ENCODE measurements at places on chromosomes 16 and 17. TPM values are rescaled to one million over a fixed set of nuclear protein-coding genes. Genes with fewer than 3 reads are reported as not detected.
A peak's percentile ranks its signal among the peaks of the same experiment; 100 is the strongest.

DNA sequence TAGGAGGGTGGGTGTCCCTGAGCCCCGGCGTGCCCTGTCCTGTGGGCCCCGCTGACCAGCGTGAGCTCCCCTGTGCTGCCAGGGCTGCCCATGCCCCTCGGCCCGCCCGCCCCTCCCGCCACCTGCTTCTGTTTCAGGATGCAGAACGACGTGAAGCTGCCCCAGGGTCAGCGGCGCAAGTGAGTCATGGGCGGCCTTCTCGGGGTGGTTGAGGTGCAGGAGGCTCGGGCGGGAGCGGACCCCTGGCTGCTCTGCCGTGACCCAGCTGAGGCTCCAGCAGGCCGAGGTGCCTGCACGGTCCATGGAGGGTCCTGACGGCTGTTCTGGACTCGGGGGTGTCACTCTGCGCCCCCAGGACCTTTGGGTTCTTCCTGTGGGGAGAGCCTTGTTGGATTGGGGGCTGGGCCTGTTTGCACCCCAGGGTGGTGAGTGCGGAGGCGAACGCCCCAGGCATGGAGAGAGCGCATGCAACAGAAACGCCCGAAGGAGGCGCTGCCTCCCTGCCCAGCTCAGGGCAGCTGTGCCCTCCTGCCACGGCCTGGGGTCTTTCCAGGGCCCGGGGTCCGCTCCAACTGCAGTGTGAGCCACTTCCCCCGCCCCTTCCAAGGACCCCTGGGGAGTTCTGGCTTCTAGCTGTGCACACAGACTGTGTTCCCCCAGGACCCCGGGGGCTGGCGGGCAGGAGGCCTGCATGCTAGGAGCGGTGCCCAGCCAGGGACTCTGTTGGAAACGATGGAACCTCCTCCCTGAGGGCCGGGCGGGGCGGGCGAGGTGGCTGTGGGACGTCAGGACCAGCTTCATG, 4.0 kb downstream of the SLC25A10 start:
- DNase-seq = no peak

- DNase-seq = no peak
These were observed 44.1 kb downstream of the COG7 start for GRCh38 chr16:23408823-23409298.

- DNase-seq = no peak
These were observed 35.4 kb upstream of the TMC5 start for GRCh38 chr16:19382084-19382801.

DNA sequence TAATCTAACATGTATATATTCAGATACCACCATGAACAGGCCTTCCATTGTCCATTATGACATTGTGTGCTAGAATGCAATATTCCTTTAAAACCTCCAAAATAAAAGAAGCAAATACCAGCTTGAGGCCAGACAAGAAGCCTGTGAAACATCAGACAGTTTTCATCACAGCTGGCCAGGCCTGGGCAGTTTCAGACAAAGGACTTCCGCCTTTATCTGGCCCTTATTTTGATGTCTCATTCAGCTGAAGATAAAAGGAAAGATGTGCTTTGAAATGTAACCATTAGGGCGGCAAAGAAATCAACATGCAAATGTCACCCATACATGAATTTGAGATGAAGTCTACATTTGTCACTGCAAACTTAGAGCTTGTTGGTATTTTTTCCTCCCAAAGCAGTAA, 737.5 kb downstream of the KCNJ2 start:
- DNase-seq = no peak

DNA sequence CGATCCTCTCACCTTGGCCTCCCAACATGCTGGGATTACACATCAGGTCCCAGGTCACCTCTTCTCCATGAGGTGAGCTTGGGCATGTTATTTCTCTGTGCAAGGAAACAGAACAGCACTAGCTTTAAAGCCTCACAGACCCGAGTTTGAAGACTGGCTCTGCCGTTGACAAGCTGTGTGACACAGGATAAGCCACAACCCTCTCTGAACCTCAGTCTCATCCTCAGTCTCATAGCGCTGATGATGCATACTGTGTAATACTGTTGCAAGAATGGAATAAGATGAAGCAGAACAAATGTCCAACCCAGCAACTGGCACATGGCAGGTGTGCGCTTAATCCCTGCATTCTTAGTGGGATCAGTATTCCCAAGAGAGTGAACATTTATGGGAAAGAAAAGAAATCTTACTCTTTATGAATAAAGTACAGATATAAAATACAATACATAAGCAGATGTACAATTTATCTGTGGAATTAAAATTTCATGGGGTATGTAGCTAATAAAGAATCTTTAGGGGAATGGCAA, 43.5 kb downstream of the ABAT start:
- no peak for DNase-seq

- peak; percentile 76 for DNase-seq
These were observed 617 bp downstream of the PAFAH1B1 start for GRCh38 chr17:2593821-2594721.

- DNase-seq = peak; percentile 82
These were observed 26.2 kb downstream of the ENDOV start for GRCh38 chr17:80441133-80441578.

GRCh38 chr17:45277992-45278391, 16.1 kb upstream of the SPATA32 start:
- no peak for DNase-seq

GRCh38 chr17:8455665-8456209, 20.1 kb downstream of the NDEL1 start:
- DNase-seq = no peak

GRCh38 chr16:12988071-12988470, 86.7 kb downstream of the SHISA9 start:
- DNase-seq = no peak

DNA sequence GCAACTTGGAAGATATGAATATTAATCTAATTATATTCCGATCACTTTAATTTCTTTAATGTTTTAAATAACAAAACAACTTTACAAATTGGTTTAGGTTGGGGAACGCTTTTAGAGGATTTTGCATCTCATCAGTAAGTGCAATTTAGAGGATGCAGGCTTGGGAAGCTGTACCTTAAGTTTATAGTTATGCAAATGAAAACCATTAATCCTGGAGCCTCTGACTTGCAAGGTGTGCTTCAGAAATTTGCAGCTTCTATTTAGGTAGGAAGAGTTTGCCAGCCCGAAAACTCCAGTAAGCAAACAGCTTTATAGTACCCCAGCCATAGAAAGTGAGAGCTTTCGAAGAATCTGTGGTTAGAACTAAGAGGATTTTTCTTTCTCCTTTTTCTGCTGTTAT, 547.0 kb downstream of the MAF start:
- no peak for DNase-seq

DNA sequence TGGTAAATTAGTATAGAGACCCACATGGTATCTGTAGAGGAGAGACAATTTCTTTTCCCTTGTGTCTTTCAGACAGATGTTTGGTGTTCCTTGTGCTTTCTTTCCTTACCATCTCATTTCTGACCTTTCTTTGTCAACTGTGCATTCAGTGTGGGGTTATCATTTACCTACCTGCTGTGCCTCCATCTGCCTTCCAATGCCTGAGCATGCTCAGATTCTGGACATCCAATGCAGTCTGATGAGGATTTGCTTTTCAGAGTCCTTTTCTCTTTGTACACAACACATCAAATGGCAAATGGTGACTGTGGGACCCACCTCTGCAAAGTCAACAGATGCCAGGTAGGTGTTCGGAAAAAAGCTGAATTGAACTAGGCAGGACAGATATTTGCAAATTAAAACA, 364.8 kb downstream of the CA10 start:
- DNase-seq = no peak

The MYH13 gene
- not detected for total RNA-seq

The SEPTIN12 gene
- total RNA-seq = 0.78 TPM

The ABCA6 gene
- total RNA-seq = 0.31 TPM

The KRT20 gene
- not detected for total RNA-seq

The MYOCD gene
- total RNA-seq = 19.2 TPM

The SLC6A2 gene
- total RNA-seq = not detected

The GSG1L gene
- total RNA-seq = 0.27 TPM

The RRAD gene
- 0.36 TPM for total RNA-seq

The CDIP1 gene
- 30.2 TPM for total RNA-seq

The FBRS gene
- total RNA-seq = 91.1 TPM

Measured in progenitor cell of endocrine pancreas (in vitro differentiated cells).